ENCODE measurements at places on chromosomes 2 and 18.

DNA sequence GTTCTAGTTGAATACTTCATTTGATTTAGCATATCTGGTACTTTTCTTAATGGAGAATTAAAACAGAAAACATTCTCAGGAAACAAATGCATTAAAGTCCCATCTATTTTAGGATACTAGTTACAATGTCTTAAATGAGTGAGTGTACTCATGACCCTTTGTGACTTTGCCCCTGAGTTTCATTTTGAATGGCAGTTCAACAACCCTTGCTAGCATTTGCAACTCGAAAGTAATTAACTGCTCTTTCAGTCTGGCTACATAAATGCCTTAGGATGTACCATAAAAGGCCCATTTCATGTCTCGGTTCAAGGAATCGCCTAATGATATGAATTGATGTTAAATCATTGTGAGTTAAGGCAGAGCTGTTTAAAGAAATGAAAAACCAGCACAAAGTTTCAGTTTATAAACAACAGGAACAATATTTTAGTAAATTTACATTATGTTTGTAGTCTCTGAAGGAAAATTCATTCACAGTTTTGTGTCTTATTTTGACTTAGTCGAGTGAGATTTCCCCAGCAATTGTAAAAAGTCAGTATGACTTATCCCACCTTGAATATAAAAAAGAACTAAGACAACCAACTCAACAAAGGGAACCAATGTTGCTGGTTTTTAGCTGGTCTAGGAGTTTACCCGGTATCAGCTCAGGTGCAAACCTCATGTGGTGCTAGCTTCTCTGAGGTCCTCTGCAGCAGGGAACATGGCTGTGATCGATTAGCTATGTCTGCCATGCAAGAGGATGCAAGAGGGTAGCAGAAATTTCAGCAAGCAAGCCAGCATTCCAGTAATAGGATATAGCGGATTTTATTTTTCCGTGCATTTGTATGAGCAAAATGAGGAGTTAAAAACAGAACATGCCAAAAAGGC is 386.2 kb downstream of the PTPRM start:
- no peak for DNase-seq

DNA sequence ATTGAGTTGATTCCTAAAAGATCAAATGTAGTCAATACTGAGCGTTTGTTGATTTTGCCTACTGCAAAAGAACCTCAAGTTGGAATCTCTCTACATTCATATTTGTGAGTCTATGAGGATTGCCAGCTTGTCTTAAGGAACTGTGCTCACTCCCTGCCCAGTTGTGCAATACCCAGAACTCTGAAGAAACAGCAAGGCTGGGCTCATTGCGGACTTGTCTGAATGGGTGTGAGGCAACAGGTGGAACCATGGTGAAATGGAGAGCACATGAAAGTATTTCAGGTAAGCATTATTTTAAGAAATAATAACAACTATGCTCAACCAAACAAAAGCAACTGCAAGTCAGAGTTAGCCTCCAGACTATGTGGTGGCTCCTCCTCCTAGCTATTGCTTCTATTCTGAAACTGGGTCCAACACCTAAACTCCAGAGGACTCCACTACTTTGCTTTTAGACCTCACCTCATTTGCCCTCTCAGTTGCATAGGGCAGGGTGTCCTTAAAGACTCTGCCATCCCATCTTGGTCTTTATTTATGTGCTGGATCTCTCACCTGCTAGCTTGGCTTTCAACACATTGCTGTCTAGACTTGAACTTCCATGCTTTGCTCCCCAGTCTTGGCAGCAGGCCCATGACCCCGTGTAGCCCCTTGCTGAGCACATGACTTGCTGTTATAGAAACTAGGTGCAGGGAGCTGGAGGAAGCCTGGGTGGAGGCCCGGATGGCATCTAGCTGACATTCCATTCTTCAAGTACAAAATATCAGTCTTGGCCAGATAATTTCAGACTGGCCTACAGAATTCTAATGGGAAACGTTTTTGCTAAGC is 94.8 kb upstream of the ARL5A start:
- DNase-seq = no peak

DNA sequence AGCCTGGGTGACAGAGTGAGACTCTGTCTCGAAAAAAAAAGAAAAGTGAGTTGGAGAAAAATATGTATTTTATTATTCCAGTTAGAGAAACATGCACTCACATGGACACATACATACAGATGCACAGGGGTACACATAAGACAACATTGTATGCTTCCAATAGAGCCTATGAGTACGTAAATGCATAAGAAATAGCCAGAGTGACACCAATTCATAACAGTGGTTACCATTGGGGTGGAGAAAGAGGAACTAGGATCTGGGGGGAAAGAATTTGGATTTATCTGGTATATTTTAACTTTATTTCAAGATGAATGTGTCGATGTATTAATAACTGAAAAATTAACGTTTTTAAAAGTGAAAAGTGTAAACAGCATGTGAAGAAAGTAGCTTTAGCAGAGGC is 16.1 kb downstream of the IL36A start:
- no peak for DNase-seq

- DNase-seq = no peak
These were observed 925 bp downstream of the SESTD1 start for GRCh38 chr2:179263446-179264367.

DNA sequence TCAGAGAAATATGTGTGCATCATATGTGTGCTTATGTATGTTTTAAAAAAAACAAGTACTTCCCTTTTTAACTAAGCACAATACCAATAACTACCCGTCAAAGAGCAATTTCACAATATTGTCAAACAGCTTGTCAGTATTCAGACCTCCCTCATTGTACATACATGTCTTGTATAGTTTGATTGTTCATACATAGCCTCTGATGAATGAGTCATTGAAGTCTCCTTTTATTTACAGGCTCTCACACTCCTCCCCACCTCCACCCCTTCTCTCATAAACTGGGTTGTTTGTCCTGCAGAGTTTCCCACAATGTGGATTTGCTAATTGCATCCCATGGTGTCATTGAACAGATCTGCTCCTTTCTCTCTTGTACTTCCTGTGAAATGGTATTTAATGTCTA is 132.8 kb upstream of the L3MBTL4 start:
- no peak for DNase-seq

GRCh38 chr2:18891600-18892345 is 302.4 kb upstream of the NT5C1B start:
- no peak for DNase-seq

Data from stimulated activated CD4-positive, alpha-beta T cell treated with anti-CD3 and anti-CD28 coated beads, Interleukin-1b, Interleukin-23, amount 100 ng/mL, for 4 hours (primary cell).